ENCODE measurements at places on chromosomes 5 and 9. TPM values are rescaled to one million over a fixed set of nuclear protein-coding genes. Genes with fewer than 3 reads are reported as not detected.

DNA sequence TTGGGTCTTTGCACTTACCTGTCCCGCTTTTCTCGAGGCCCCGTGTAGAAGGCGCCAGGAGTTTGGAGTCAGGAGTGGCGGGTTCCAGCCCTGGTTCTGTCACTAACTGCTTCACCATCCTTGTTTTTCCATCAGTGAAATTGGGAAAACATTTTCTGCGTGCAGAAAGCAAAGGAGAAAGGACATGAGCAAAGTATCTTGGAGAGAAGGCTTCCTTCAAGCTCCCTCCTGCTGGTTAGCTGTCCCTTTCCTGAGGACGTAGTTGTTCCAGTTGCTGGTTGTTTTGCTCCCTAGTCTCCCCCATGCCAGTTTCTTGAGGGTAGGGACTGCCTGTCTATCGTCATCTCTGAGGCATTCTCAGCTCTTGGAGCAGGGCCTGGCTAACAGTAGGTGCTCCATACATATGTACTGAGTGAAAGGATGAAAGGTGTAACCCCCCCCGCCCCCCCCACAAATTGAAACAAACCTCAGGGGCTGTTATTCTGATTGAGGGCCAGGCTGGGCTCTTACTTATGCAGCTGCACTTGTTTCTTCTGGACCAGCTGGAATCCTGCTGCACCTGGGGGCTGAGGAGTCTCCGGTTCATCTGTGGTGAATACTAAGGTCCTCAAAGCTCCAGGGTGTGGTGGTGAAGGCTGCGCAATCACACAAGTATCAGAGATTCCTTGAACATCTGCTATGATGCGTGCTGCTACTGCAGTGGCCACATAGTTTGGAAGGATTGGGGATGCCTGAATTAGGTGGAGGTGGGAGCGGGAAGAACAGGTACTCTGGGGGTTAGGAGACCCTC, 1.0 kb downstream of the SMIM3 start:
- DNase-seq, result peak; percentile 40
- peaks cover 21% of the 10 kb centered on the region for H3K4me1 ChIP-seq
- peak overlapping the region; percentile 91 for H3K4me3 ChIP-seq
- H3K27me3 ChIP-seq, result no peaks in the 10 kb centered on the region

GRCh38 chr9:113570749-113571711, 107.5 kb downstream of the RGS3 start:
- no peak overlapping the region for H3K4me3 ChIP-seq
- peaks cover 73% of the 10 kb centered on the region for H3K4me1 ChIP-seq

DNA sequence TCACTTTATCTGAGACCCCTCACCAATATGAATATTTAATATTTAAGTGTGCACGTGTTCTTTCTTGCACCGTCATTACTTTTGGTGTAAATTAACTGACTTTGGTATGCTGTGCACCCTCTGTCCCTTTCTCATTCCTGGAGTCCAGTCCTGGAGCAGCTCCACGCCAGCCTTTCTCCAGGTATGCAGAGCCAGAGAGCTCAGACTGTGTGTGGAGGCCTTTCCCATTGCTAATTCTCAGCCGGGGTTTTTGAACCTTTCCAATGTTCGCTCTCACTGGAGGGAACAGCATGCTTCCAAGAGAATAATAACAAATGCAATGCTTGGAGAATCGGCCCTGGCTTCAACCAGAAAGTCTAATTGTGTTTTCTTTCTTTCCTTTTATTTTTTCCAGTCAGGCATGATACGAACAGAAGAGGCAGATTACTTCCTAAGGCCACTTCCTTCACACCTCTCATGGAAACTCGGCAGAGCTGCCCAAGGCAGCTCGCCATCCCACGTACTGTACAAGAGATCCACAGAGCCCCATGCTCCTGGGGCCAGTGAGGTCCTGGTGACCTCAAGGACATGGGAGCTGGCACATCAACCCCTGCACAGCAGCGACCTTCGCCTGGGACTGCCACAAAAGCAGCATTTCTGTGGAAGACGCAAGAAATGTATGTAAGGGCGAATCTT, 41.7 kb downstream of the ADAMTS16 start:
- DNase-seq, result no peak
- no peaks in the 10 kb centered on the region for H3K27me3 ChIP-seq
- no peak overlapping the region for H3K27ac ChIP-seq
- H3K36me3 ChIP-seq, result no peaks in the 10 kb centered on the region
- H3K4me1 ChIP-seq, result no peaks in the 10 kb centered on the region
- no peak overlapping the region for H3K4me3 ChIP-seq

The DNAJC18 gene
- 10.3 TPM for total RNA-seq

GRCh38 chr5:1510631-1511030, 13.1 kb downstream of the LPCAT1 start:
- no peak for DNase-seq
- no peaks in the 10 kb centered on the region for H3K4me1 ChIP-seq
- H3K36me3 ChIP-seq, result no peaks in the 10 kb centered on the region
- no peak overlapping the region for H3K27ac ChIP-seq
- no peak overlapping the region for H3K4me3 ChIP-seq

DNA sequence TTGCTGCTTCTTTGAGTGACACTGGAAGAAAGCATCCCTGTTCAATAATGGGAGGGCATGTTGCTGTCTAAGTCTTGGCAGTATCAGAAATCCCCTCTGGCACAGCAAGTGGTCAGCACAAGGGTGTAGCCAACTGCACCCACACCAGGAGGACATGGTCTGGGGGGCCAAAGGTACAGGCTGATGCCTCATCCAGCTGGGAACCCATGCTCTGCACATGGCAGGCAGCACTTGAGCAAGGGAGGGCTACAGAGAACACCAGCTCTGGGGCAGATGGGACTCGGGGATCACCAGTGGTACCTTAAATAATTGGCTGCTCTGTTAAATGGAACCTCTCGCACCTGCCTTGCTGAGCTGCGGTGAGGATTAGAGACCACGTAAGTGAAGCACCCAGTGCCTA, 265.2 kb downstream of the SYK start:
- H3K4me3 ChIP-seq, result no peak overlapping the region
- no peaks in the 10 kb centered on the region for H3K36me3 ChIP-seq
- H3K4me1 ChIP-seq, result peaks cover 25% of the 10 kb centered on the region

The TMEM171 gene
- 0.97 TPM for total RNA-seq

- H3K27ac ChIP-seq, result no peak overlapping the region
- no peaks in the 10 kb centered on the region for H3K4me1 ChIP-seq
- DNase-seq, result no peak
- no peak overlapping the region for H3K4me3 ChIP-seq
- no peaks in the 10 kb centered on the region for H3K27me3 ChIP-seq
These were observed 79.4 kb downstream of the FAM114A2 start for GRCh38 chr5:153959134-153959957.

- H3K4me1 ChIP-seq, result no peaks in the 10 kb centered on the region
- DNase-seq, result no peak
- no peaks in the 10 kb centered on the region for H3K36me3 ChIP-seq
- no peak overlapping the region for H3K4me3 ChIP-seq
These were observed 613.0 kb upstream of the WWC1 start for GRCh38 chr5:167678481-167678880.

DNA sequence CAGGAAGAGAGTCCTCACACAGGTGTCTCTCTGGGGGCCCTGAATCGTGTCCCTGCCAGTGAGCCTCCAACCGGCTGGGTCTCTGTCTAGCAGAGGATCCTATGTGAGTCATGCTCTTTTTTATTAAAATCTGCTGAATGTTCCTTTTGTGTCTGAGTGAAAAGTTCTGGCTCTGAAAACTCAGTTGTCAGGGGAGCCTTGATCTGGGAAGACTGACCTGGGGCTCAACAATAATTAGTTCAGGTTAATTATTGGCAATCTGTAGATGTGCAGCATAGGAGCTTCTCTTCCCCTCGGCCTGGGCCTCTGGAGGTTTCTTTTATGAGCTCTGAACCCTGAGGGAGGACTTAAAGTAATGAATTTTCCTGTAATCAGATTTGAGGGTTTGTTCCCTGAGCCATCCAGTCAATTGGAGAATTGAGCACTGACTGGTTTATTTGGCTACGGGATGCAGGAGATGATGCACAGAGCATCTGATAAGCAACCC, 45.2 kb downstream of the ALG2 start:
- no peaks in the 10 kb centered on the region for H3K4me1 ChIP-seq
- DNase-seq, result no peak
- H3K4me3 ChIP-seq, result no peak overlapping the region
- H3K27me3 ChIP-seq, result no peaks in the 10 kb centered on the region
- H3K27ac ChIP-seq, result no peak overlapping the region
- H3K36me3 ChIP-seq, result no peaks in the 10 kb centered on the region

- H3K27me3 ChIP-seq, result no peaks in the 10 kb centered on the region
- H3K4me1 ChIP-seq, result peaks cover 22% of the 10 kb centered on the region
- no peak for DNase-seq
- H3K27ac ChIP-seq, result no peak overlapping the region
- no peaks in the 10 kb centered on the region for H3K36me3 ChIP-seq
- H3K4me3 ChIP-seq, result no peak overlapping the region
These were observed 247.9 kb downstream of the BNC2 start for GRCh38 chr9:16622541-16622940.

DNA sequence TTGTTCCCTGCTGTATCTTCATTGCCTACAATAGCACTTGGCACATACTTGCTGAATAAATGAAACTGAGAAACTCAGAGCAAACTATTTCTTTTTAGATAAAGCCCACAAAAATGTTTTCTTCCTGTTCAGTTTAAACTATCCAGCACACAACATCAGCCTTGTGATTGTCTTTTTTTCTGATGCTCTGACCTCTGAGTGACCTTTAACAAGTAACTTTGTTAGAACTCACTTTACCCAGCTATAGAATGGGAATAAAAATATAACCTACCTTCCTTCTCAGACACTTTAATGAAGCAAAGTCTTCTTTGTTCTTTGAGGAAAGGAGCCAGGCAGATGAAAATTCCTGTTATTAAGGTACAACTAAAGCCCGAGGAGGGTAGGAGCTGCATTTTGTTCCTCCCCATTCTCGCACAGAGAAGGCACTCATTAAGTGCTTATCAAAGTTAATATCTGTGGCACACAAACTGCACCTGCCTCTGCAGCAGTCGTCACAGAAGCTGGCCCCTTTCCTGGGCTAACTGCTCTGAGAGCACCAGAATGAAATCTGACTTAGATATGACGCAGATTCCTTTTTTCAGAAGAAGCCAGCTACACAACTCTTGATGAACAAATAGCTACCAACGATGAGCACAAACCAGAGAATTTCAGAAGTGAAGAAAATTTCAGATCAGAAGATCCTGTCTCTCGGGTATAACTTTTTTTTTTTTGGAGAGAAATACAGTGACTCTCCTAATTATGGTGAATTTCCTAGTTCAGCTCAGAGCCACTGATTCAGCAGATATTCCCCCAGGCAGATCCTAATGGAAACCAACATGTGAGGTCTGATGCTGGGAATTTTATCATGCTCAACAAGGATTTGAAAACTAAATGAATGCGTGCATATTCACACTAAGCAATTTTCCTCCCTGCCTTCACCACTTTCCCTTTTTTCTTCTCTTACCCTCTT, 31.0 kb upstream of the NR3C1 start:
- DNase-seq, result peak; percentile 3
- H3K27ac ChIP-seq, result peak overlapping the region; percentile 42
- no peaks in the 10 kb centered on the region for H3K27me3 ChIP-seq
- H3K36me3 ChIP-seq, result no peaks in the 10 kb centered on the region

The MED22 gene
- 13.1 TPM for total RNA-seq

GRCh38 chr5:102955488-102955887, 164.4 kb downstream of the GIN1 start:
- H3K27ac ChIP-seq, result no peak overlapping the region
- no peaks in the 10 kb centered on the region for H3K36me3 ChIP-seq
- peaks cover 17% of the 10 kb centered on the region for H3K4me1 ChIP-seq
- no peak for DNase-seq
- no peak overlapping the region for H3K4me3 ChIP-seq

The ORM2 gene
- not detected for total RNA-seq

DNA sequence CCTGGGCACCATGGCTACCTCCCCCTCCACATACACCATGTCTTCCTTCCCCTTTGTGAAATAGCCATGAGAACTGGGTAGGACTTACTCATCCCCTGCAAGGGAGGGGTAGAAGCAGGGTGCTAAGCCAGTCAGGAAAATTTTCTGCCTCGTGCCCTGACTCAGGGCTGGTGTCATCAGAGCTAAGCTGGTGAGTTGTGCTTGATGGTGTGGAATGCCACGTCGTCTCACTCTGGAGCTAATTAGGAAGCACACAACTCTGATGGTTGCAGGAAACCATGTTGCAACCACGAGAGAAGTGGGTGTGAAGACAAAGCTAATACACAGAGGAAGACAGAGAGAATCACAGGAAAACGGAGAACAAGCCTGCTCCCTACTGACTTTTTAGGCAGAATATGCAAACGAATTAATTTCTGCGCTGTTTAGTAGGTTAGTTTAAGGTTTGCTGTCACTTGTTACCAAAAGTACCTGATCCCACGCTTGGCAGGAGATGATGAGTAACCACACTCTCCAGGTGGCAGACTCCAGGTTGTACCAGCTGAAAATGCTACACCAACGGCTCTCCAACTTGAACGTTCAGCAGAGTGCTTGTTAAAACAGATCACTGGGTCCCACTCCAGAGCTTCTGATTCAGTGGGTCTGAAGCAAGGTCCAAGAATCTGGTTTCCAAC, 54.5 kb downstream of the STK10 start:
- no peaks in the 10 kb centered on the region for H3K4me1 ChIP-seq
- no peaks in the 10 kb centered on the region for H3K36me3 ChIP-seq
- H3K27ac ChIP-seq, result no peak overlapping the region
- no peak for DNase-seq

DNA sequence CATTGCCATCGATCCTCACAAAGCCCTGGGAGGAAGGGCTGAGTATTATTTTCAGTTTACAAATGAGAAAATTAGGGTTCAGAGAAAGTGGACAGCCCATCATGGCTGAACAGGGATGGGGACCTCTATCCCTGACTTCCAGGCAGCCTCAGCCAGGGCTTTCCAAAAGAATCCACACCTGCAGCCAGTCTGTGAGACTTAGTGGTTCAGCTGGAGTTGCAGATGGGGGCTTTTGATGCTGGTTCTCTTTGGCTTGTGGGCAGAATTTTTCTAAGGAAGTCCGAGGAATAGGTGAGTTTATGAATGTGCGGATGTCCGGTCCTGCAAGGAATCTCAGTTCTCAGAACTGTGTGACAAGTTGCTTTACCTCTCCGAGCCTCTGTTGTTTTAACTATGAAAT, 138.1 kb downstream of the RGS3 start:
- no peaks in the 10 kb centered on the region for H3K36me3 ChIP-seq
- H3K4me3 ChIP-seq, result no peak overlapping the region
- no peaks in the 10 kb centered on the region for H3K27me3 ChIP-seq
- peaks cover 54% of the 10 kb centered on the region for H3K4me1 ChIP-seq

The LHX2 gene
- total RNA-seq, result not detected

The OR1N1 gene
- total RNA-seq, result not detected

- peaks cover 15% of the 10 kb centered on the region for H3K36me3 ChIP-seq
- peaks cover 100% of the 10 kb centered on the region for H3K4me1 ChIP-seq
- H3K4me3 ChIP-seq, result no peak overlapping the region
These were observed 252.3 kb downstream of the FANCC start for GRCh38 chr9:95065224-95065623.

The SLC23A1 gene
- not detected for total RNA-seq

All from gastrocnemius medialis (tissue), 4 donors.